ENCODE measurements at places on chromosomes 4 and X.

- DNase-seq: no peak
Measured at GRCh38 chr4:112111306-112111705, 33.9 kb upstream of the FAM241A start.

DNA sequence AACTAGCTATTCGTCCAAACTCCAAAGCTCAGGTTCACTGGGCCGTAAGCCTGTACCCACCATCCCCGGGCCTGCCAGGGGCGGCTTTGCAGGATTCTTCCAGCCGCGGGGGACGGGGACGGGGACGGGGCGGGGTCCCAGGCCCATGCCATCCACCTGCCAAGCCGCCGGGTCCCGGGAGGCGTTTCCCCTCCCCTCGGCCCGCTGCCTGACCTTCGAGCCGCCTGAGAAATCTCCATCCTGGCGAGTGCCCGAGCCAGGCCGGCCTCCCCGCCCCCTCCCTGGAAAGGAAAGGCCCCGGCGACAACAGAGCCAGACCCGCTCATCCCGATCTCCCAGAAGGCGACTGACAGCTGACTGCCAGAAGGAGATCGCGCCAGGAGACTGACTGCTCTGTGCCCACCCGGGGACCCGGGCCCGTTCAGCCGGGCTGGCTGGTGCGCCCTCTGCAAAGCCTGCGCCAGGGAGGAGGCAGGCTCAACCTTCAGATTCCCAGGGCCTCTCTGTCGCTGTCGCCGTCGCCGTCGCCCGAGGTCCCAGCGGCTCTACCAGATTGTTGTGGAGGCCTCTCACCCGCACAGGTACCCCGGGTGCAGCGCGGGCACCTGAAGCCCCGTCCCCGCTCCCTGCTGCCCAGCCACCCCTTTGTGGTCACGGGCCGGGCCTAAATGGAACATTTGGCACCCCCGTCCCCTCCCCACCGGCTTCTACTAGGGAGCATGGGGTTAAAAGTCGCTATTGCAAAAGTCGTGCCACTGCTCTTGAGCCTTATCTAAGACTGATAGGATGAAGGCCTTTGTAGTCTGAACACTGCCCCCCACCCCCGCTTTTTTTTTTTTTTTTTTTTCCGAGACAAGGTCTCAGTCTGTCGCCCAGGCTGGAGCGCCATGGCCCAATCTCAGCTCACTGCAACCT is at the start of gene RGN:
Gene RGN, plus strand, starts transcription at position 315 of the 915 bp plus-strand sequence. CDS start 2,702 bp downstream, outside the sequence.
- no peak for DNase-seq

DNA sequence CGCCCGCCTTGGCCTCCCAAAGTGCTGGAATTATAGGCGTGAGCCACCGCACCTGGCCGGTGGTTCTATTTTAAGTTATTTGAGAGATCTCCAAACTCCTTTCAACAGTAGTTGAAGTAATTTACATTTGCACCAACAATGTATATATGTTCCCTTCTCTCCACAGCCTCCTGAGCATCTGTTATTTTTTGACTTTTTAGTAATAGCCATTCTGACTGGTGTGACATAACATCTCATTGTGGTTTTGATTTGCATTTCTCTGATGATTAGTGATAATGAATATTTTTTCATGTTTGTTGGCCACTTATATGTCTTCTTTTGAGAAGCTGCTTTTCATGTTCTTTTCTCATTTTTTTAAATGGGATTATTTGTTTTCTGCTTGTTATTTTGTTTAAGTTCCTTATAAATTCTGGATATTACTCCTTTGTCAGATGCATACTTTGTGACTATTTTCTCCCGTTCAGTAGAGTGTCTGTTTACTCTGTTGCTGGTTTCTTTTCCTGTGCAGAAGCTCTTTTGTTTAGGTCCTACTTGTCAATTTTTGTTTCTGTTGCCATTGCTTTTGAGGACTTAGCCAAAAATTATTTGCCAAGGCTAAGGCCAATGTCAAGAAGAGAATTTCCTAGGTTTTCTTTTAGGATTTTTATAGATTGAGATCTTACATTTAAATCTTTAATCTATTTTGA is 213.2 kb downstream of the ARHGAP24 start:
- DNase-seq: no peak

DNA sequence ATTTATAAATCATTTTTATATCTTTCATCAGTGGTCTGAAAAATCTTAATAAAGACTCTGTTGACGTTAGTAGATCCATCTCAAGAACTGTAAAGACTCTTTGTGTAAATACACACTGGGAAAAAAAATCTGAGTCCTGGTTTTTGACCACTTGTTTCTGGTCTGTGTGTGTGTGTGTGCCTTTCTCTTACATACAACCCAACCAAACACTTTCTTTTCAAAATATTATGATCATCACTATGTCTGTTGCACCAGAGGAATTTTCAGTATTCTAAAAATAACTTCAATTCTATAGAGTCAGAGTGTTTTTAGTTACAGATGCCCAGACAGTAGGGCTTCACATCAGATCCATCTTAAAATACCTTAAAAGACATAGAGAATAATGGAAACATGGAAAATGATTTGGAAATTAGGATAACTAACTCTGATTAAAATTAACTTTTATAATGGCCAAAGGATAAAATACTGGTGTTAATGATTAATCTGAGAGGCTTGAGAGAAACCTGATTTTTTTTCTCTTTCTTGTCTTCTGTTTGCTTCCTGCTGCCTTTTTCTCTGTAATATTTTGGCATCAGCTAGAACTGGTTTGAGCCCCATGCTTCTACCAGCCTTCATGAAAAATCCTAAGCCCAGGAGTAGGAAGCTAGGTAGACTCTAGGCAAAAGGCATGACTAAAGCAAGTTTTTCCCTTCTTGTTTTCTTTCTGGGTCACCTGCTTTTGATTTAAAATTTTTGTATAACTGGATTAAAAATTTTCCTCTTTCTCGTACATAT is 99.7 kb downstream of the ATXN3L start:
- no peak for DNase-seq

GRCh38 chr4:186771624-186772023 is 48.0 kb upstream of the FAT1 start:
- DNase-seq: no peak

DNA sequence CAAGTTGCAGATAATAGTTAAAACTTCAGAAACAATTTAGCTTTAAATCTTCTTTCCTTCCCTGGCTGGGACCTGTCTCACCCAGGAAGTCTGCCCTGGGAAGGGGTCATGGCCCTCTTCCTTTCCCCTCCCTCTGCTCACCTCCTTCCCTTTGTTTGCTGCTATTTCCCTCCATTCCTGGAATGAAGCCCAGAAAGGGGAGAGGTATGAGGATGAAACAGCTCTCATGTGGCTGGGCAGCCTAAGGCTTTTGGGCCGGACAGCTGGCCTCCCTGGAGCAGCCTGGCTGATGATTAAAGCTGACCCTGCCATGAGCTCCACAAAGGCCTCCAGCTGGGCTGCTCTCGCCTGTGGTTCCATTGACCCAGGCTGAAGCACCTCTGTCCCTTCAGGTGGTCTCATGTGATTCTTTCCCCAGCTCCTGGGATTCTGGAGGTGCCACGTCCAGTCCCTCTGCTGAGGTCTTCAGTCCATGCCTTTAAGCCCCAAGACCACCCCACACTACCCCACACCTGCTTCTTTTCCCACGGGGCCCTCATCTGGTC is 202.1 kb downstream of the PTTG2 start:
- DNase-seq: no peak

GRCh38 chr4:17912011-17912410 is 101.2 kb downstream of the NCAPG start:
- no peak for DNase-seq

DNA sequence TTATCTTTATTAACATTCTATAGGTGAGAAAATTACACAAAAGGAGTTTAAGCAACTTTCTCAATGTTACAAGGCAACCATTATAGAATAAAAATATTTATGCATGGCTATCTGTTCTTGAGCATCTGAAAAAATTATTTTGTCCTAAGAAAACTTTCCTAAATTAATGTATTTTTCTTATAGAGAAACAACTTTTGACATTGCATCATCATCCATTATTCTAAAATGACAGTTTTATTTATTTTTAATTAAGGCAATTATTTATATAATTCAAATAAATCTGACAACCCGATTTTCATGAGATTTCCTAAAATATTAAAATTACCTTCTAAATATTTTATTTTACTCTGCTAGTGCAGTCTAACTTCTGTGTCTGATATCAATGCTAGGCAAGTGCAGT is 4.8 kb downstream of the BTC start:
- DNase-seq: no peak

- no peak for DNase-seq
Measured at GRCh38 chr4:182286035-182286434, 42.8 kb downstream of the TENM3 start.
